ENCODE measurements at places on chromosomes 5 and 9.

- no peak for DNase-seq
Measured at GRCh38 chr5:5039918-5040317, 100.2 kb upstream of the ADAMTS16 start.

DNA sequence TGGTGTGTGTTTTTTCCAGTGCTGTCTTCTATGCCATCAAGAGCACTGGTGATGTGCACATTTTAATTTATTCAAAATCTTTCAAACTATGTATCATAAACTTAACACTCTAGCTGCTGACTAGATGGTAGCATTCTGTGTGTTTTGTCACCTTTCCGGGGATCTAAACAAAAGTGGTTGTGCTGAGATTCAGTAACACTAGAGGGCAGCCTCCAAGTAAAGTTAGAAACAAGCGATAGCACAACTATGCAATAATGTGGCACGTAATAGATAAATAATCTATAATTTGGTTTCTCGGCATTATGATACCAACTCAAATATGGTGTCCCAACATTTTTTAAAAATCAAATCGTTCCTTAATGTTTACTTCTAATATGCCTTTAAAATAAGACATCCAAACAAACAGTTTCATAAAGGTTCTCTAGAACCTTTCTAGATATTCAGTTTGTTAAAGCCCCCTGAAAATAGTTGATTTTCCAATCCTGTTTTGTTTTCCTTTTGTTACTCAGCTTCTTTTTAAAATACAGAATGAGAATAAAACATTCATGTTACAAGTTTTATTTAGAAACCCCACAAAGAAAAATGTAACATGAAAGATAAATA is 16.9 kb downstream of the SEMA6A start:
- no peak for DNase-seq

DNA sequence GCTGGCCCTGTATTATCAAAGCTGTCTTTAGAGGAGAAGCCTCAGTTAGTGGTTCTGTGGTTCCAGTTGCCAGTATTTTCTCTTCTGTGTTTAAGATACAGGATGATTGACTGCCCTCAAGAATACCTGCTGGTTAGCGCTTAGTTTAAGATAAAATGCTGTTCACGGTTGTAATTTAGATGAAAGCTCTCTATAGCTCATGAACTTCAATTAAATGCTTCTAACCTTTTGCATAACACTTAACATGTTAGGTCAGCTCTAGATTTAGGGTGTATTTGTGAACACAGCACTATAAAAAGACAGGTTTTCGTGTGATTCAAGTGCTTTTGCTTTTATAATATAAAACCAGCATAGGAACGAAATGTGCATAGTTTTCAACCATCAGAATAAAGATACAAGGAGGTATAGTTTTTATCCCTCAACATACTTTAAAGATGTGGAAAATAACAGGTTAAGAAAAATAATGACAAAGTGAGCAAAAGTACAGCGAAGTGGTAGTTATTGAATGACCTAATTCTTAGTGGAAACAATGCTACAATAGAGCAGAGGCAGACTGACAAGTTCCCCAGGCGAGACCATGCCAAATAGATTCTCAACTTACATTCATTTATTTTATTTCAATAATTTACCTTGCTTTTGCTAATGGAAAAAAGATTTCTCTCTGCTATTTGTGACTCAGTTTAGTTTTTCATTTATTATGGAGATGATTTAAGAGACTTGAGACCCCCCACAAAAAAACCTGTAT is 602.6 kb upstream of the DMAC1 start:
- peak; percentile 66 for DNase-seq

- DNase-seq, result no peak
Measured at GRCh38 chr5:157352756-157353340, 86.9 kb downstream of the CYFIP2 start.

DNA sequence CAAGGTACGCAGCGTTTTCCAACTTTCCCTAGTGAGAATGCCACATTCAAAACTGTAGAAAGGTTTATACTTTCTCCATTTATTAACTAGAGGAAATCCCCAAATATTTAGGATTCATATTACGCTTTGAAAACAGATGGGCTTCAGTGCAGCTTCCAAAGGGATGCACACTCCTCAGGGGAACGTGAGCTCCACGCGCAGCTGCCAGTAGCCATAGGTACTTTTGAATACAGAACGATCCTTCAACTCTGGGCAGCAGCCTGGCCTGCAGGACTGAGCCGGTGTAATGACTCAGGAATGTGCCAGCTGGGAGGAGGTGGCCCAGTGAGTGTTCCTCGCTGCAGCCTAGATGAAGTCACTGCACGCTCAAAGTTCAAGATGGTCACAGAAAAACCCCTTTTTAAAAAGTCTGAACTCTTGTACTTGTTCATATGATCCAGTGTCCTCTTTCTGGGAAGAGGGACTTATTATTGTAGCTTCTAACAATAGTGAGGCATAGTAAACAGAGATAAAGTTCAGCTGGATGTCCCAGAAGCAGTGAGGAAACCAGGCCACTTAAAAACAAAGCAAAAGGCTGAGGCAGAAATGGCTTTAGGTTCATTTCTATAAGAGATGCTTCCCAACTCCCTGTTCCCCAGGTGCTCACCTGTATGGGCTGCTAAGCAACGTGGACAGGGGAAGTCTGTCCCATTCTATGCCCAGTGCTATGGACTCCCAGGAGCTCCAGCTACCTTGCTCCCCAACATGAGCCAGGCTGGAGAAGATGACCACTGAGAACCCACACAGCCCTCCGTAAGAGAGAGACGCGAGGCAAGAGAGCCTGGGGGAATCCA is 130.0 kb downstream of the LHFPL2 start:
- DNase-seq, result no peak

DNA sequence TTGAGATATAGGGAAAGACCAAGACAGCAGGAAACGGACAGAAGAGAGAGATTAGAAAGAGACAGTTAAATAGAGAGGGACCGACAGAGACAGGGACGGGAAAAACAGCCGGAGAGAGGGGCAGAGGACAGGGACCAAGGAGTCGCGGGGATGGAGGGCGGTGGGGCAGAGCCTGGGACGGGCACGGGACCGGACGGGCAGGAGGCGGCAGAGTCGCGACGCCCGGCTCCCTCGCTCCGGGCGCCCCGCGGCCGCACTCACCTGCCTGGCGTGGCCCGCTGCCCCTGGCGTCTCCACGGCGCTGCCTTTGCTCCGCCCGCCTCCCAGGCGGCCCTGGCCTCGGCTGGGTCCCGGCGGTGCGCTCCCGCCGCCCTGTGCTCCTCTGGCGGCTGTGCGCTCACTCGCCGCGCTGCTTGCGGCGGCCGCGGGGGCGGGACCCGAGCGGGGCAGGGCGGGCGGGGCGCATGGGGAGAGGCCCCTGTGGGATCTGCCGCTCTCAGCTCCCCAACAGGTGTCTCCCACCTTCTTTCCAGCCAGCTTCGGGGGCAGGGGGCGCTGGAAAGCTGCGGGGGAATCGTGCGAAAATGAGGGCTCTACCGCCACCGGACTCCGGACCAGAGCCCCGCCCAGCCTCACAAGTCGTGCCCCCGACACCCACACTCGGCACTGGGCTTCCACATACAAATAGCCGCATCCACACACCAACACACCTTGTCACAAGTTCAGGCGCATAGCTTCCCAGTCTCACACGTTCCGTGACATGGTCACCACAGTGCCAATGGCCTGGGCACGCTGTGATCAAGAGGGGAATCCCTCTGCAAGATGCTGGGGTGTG is at the start of gene ARID3C:
ARID3C (minus strand) TSS at position 411 of the 835 bp plus-strand sequence. CDS start 1,052 bp downstream, outside the sequence.
- no peak for DNase-seq

- DNase-seq, result no peak
Measured at GRCh38 chr5:83362526-83362925, 109.0 kb upstream of the VCAN start.

GRCh38 chr9:134065612-134066419 is 2.0 kb downstream of the BRD3 start:
- DNase-seq, result no peak

GRCh38 chr5:72508241-72509170 is 1.3 kb upstream of the ZNF366 start:
- no peak for DNase-seq

GRCh38 chr9:9997585-9997984 is 615.2 kb downstream of the PTPRD start:
- DNase-seq, result no peak

- DNase-seq, result no peak
Measured at GRCh38 chr9:94780516-94780950, 54.0 kb downstream of the AOPEP start.

DNA sequence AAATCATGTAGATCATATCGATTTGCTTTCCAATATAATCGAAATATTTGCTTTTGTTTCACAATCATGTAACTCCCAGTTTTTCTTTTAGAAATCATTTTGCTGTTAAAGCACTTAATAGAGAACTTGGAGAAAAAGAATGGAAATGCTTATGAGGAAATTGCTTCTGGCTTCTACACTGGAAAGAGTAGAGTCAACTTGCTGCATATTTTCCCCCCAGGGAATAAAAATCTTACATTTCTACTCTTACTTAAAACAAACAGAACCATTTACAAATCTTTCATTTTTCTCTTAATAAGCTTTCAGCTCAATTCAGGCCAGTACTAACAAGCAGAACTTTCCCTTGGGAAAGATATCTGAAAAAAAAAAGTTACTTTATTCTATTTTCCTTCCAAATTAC is 312.0 kb downstream of the CHSY3 start:
- no peak for DNase-seq

GRCh38 chr9:133692364-133692985 is 45.7 kb downstream of the SARDH start:
- DNase-seq, result no peak

GRCh38 chr5:124001036-124001615 is 489.1 kb downstream of the CSNK1G3 start:
- no peak for DNase-seq

DNA sequence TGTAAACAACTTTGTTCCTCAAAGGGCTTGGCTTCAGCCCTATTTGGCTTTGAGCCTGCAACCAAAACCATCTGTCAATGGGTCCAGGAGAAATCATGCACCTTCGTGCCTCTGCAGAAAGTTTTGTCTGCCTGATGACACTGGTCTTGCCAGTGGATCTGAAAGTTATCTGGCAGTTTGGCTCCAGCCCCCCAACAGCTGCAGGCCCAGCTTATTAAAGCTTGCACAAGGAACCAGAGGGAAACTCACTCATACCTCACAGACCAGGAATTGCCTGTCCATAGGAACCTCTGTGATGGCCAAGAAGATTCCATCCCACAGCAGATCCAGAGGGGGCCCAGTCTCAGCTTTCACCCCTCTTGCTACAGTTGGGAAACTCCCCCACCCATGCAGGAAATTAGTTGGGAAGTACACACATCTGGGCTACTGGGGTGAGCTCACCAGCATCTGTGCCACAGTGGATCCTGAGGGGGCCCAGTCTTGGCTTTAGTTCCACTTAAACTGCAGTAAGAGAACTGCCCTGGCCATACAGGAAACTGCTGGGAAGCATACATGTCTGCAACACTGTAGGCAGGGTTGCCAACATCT is 265.5 kb downstream of the GRIA1 start:
- no peak for DNase-seq

GRCh38 chr9:83536332-83536731 is 1.9 kb downstream of the FRMD3 start:
- DNase-seq, result no peak

- no peak for DNase-seq
Measured at GRCh38 chr9:94017939-94018531, 62.9 kb upstream of the BARX1 start.

GRCh38 chr9:116644091-116644688 is 42.9 kb upstream of the TRIM32 start:
- DNase-seq, result no peak

- DNase-seq, result no peak
Measured at GRCh38 chr5:158456756-158457155, 597.8 kb upstream of the CLINT1 start.

- no peak for DNase-seq
Measured at GRCh38 chr5:59067956-59068656, 485.2 kb downstream of the RAB3C start.

- no peak for DNase-seq
Measured at GRCh38 chr5:39794513-39795210, 369.9 kb upstream of the DAB2 start.

- no peak for DNase-seq
Measured at GRCh38 chr9:27125030-27125429, 16.0 kb downstream of the TEK start.

DNA sequence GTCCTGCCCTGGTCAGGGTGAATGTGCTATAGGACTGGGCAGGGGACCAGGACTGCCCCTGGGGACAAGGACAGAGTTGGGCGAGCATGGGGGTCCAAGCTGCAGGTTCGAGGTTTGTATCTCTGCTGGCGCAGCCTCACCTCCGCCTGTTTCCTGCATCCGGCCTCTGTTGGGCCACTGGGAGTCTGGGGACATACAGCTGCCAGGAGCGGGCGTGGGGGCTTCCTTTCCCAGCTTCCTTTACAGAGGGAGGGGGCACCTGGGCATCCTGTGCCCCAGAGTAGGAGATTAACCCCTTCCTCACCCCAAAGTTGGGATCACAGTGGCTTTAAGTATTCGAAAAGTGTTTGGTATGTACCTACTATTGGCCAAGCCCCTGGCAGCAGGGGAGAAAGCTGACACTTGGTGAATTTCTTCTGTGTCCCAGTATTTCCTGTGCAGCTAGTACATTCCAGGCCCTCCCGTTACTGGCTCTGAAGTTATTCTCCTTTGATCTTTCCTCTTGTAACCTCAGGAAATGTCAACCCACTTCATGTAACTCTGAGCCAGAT is 19.0 kb downstream of the OLFML2A start:
- no peak for DNase-seq

GRCh38 chr5:76547891-76548524 is 75.2 kb downstream of the F2RL2 start:
- no peak for DNase-seq

DNA sequence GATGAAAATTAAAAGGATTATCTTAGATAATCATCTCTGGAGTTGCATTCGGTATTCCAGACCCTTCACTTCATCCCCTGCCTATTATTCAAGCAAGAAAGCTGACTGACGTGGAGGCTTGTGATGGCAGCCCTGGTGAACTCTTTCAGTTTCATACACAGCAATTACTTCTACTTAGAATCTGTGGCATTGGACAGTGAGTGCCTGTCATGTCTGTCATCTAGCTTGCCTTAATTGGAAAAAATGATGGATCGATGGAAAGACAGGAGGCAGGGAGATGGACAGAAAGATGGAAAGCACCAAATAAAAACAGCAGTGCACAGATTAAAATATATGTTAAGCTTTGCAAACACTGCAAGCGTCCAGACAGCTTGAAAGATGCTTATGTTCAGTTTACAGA is 1371.0 kb upstream of the CDH6 start:
- DNase-seq, result no peak

- no peak for DNase-seq
Measured at GRCh38 chr9:130243882-130244170, 21.7 kb upstream of the HMCN2 start.

- no peak for DNase-seq
Measured at GRCh38 chr9:116144555-116144954, 9.0 kb upstream of the PAPPA start.
